ENCODE measurements at places on chromosomes 4 and X. TPM values are rescaled to one million over a fixed set of nuclear protein-coding genes. Genes with fewer than 3 reads are reported as not detected.

Gene CDKL5
- 0.82 TPM for total RNA-seq

Gene LRRC66
- 0.29 TPM for total RNA-seq

Gene PAGE1
- not detected for total RNA-seq

Gene SRPK3
- not detected for total RNA-seq

Gene SPIN2A
- total RNA-seq = 0.97 TPM

Gene SERTM2
- not detected for total RNA-seq

Gene PFKFB1
- total RNA-seq = 0.25 TPM

Gene XAGE2
- total RNA-seq = not detected

Gene SAGE1
- not detected for total RNA-seq

Gene NUDT10
- total RNA-seq = not detected

Gene POF1B
- 14.4 TPM for total RNA-seq

Gene TACR3
- not detected for total RNA-seq

Gene DACH2
- total RNA-seq = not detected

Gene NDNF
- total RNA-seq = not detected

Gene NWD2
- total RNA-seq = not detected

Gene ERVMER34-1
- total RNA-seq = not detected

Gene ATP2B3
- total RNA-seq = not detected

Gene HOPX
- not detected for total RNA-seq

Gene BTC
- total RNA-seq = not detected

Gene ABLIM2
- not detected for total RNA-seq

All from Karpas-422 (cell line).